Hematopoietic multipotent progenitor cell (in vitro differentiated cells): ENCODE measurements at places on chromosomes 6 and 20. TPM values are rescaled to one million over a fixed set of nuclear protein-coding genes. Genes with fewer than 3 reads are reported as not detected.

COL11A2 gene
- 0.27 TPM for total RNA-seq

ENPP1 gene
- total RNA-seq: under 0.01 TPM

LIN28B gene
- total RNA-seq: not detected

TBX18 gene
- total RNA-seq: under 0.01 TPM

LGSN gene
- total RNA-seq: under 0.01 TPM

SYNE1 gene
- total RNA-seq: 95.3 TPM

MACROD2 gene
- 0.81 TPM for total RNA-seq

KCNK16 gene
- total RNA-seq: not detected

LZTS3 gene
- 9.4 TPM for total RNA-seq

DACT2 gene
- total RNA-seq: not detected

OPN5 gene
- under 0.01 TPM for total RNA-seq

CAGE1 gene
- total RNA-seq: 1.1 TPM

GPR63 gene
- 0.54 TPM for total RNA-seq

CDH4 gene
- 8.6 TPM for total RNA-seq

NEU1 gene
- total RNA-seq: 51.7 TPM

HDGFL1 gene
- not detected for total RNA-seq

NR2E1 gene
- not detected for total RNA-seq

CD40 gene
- total RNA-seq: 4.6 TPM

HLA-C gene
- total RNA-seq: 1,739 TPM

MOCS1 gene
- 2.2 TPM for total RNA-seq
